ENCODE measurements at places on chromosomes 4 and X.

GRCh38 chr4:183286590-183287308 lies 33.3 kb downstream of the CLDN22 start:
- DNase-seq, result no peak

- DNase-seq, result no peak
These were observed 111.0 kb downstream of the ASB9 start for GRCh38 chrX:15158736-15159406.

DNA sequence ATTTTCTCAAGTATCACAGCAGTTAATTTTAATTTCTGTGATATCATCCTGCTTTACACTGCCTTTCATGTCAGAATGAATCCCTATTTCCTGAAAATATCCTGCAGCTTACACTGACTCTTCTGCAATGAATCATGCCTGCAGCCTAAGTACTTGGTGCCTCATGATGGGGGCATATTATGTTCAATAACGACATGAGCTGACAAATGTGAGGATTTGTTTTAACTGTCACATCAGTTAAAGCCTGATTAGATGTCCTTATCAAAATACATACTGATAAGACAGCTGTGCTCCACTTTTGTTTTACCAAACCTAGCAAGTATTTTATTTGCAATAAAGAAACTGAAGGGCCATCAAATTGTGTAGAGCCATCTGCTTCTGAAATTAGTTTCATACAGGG lies 359.9 kb upstream of the AGA start:
- DNase-seq, result no peak

- no peak for DNase-seq
These were observed 1.5 kb downstream of the SLC26A1 start for GRCh38 chr4:991451-992296.

DNA sequence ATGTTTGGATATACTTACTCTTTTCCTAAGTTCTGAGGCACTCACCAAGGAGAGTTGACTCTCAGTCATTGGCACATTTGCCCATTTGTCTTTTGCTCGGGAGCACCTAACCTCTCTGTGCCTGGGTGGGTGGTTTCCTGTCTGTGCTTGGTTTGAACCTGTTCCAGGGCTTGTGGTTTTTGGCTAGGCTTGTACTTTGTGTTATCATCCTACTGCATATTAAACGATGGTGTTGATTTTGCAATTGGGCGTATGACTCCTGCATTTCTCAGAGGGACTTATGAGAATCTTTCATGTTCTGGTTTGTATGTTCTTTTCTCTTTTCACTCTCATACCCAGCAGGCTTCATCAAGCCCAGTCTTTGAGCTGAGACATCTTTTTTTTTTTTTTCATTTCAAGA lies 161.7 kb downstream of the BTC start:
- no peak for DNase-seq

DNA sequence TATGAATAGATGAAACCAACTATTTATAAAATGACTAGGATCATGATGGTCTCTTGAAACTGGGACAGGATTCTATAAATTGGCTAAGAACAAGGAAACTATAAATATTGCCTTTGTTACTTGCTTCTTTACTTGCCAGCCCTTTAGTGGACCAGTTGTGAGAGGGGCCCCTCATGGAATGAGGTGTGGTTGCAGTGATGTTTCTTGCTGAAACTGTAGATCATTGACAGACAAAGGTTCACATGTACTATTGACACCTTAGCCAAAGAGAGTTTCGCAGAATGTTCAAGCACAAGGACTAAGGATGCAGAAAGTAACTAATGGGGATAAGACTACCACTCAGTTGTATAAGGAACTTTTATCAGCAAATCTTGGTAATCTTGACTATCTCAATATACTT lies 135.0 kb upstream of the SMIM10 start:
- no peak for DNase-seq

- no peak for DNase-seq
These were observed 199.5 kb downstream of the CPEB2 start for GRCh38 chr4:15201782-15202181.

GRCh38 chr4:159360549-159360948 lies 257.7 kb downstream of the RAPGEF2 start:
- no peak for DNase-seq

DNA sequence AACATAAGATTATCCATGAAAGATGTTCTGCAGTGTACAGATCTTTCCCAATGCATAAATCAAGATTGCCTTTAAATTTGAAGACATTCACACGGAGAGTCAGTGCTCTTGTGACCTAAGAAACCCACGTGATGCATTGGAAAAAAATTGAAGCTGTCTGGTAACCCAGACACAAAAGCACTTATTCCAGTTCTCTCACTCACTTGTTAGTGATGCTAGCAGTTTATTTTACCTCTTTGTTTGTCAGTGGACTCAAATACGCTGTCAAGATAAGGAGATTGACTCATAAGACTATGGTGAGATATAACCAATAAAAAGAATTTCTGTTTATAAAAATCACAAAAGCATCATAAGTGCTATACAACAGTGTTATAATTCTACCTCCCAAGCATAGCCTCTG lies 245.8 kb upstream of the SMIM31 start:
- DNase-seq, result no peak

- DNase-seq, result no peak
These were observed 525.3 kb upstream of the MAGEB2 start for GRCh38 chrX:29690061-29690460.

DNA sequence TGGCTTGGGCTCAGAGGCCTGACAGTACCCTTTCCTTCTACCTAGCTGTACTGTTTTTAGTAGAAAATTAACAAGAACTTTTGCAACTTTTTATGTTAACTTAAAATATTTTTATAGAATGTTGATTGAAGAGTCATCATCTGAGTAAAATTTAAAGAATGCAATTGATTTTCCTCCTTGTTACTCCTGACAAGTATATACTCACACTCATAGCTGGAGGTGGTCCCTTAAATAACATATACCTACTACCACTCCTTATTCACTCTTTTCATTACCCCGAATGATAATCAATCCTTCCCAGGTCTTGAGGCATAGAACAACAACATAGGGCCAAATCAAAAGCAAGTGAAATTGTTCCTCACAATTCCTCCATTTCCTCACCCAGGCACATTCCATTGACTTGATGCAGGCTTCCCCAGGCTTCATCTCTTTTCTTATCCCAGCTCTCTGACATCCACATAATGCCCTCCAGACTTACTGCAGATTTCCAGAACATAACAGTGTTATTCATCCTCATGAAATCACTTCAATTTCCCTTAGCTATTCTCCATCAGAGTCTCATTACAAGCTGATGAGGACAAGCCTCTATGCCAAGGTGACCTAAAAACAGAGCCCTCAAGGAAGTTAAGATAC lies 73.2 kb upstream of the ANXA10 start:
- no peak for DNase-seq

DNA sequence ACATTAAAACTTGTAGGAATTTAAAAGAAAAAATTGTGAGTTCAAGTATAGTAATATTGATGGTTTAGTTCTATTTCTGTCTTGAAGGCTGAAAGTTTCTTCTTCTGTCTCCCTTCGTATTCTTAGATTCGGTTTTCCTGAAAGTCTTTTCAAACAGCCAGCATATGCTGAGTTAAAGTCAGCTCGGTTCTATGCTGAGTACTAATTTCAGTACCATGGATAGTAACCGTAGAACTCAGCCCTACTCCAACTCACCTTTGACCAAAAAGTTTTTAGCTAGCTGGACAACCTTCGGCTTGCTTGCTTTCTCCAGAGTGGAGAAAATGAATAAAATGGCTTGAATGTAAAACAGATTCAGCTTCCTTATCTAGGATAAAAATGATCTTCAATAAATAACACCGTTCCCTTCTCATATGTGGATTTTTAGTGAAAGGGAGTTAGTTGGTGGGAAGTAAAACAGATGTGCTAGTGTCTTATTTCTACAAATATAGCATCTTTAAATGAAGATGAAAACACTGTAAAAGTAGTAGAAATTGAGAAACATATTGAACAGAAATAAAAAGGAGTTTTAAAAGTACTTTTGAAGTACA lies 5.2 kb downstream of the POU4F2 start:
- DNase-seq, result no peak

GRCh38 chr4:171288816-171289432 lies 524.3 kb upstream of the GALNTL6 start:
- DNase-seq, result no peak

- DNase-seq, result no peak
These were observed 44.3 kb downstream of the TASL start for GRCh38 chrX:30533266-30533665.

GRCh38 chrX:144586756-144587155 lies 660.5 kb upstream of the SPANXN1 start:
- no peak for DNase-seq

DNA sequence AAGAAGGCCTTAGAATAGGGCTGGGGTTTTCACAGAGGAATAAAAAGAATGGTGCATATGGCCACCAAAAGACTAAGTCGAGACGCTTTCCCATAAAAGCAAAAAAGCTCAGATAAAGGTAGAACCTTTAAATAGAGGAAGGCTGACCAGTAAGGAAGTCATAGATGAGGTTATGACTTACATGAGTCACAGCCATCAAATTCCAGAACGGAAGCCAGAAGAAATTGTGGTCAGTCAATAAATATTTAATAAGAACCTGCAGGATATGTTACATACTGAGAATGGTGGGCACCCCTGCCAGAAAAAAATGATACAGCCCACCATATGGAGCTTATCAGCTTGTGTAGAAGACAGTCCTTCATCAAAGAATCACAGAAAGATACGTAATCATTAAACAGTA lies 120.1 kb downstream of the MANBA start:
- no peak for DNase-seq

DNA sequence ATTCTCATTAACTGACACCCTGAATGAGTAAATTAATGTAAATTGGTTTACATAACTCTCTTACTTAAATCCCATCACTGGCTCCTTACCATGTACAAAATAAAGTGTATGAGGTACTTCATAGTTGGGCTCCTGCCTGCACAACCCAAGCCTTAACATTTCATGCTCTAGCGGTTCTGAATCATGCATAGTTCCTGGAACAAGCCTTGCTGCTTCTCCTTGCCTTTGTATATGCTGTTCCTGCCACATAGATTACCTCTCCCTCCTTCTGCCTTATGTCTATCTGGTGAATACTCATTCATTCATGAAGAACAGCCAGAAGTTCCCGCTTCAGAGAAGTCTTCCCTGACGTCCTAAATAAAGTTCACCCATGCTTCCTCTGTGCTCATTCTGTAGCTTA lies 594.7 kb downstream of the SMARCA1 start:
- no peak for DNase-seq

DNA sequence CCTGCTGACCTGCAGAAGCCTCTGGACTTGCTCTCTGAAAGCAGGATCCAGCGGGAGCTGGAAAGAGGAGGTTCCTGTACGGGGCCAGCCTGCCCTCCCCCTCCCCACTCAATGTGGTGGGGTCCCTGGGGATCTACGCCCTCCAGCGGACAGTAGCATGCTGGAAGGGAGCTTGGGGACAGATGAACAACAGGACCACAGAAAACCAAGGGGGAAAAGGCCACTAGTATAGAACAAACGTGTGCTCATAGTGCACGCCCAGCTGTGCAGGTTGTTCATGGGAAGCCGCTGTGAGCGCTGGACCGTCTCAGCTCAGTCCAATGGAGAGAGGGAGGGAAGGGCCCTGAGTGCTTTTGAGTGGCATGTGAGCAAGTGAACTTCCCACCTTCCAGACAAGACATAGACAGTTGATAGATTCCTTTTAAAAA lies 15.8 kb downstream of the HMX1 start:
- DNase-seq, result no peak

- DNase-seq, result no peak
These were observed 11.5 kb downstream of the CBR4 start for GRCh38 chr4:168998596-168998995.

GRCh38 chrX:103716962-103717361 lies 6.3 kb downstream of the TMEM31 start:
- DNase-seq, result no peak
